AG08396 (cell line): ENCODE measurements at places on chromosomes 3 and 15.

GRCh38 chr15:52185151-52185561, 6.0 kb downstream of the GNB5 start:
- DNase-seq: no peak

GRCh38 chr15:56765251-56765650, 31.9 kb upstream of the ZNF280D start:
- peak; percentile 30 for DNase-seq

DNA sequence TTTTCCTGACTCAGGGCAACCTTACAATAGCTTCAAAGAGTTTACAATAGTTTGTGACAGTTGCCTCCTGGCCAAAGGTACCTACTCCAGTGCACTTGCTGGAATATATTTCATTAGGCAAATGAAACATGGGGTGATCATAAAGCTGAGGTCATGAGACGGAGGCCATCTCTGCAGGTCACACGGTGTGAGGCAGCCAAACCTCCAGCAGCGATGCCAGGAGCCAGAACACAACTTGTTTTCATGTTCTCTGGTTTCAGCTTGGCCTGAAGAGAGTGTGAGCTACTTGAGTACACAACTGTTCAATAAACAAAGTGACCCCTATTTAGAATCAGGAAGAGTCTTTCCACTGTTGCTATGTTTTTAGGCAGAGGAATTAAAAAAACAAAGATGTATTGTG, 42.7 kb upstream of the PYGO1 start:
- no peak for DNase-seq

DNA sequence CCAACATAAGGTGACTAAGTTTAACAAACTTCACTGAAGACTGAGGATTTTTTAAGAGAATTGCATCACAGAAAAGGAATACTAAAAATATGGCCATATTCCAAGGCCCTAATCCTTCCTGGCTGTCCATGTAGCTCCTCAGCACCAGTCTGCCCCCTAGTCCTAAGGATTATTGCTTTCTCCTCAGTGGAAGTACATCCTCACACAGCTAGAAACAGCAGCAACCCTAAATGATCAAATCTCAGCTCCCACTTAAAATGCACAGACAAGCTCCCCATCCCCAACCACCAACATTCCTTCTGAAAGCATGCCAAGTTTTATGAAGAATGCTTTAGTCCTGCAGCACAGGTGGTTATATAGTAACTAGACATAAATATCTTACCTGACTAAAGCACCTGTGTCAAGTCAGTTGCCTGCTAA, 14.7 kb downstream of the ST3GAL6 start:
- no peak for DNase-seq

DNA sequence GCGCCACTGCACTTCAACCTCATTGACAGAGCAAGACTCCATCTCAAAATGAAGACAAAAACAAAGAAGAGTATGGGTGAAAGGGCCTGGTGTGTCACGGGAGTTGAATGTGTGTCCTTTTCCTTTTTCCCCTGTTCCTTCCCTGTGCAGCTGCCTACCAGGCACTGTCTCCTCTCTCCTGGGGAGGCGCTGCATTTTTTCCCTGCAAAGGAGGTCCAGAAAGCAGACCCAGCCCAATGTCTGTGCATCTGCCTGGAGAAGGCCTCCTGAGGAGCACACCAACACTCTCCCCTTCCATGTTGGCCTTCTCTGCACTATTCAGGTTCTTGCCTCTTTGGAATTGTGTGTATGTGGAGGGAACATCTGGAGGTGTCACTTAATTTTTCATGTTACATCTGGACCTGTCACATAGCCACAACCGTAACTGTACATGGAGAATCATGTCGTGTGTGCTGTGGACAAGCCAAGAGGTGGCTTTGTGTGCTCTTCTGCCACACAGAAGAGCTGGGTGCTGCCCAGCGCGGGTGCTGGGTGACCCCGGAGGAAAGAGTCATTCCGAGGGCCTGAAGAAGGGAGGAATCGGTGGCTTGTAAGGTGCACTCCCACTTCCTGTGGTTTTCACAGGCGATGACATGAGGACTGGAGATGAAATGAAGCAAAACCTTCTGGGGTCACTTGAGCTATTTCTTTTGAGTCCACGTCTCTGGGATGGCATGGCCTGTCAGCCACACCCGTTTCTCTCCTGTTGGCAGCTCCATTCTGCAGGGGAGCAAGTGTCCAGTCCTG, 46.5 kb upstream of the CGNL1 start:
- DNase-seq: no peak

GRCh38 chr3:112366522-112366921, 33.6 kb downstream of the CD200 start:
- DNase-seq: no peak

DNA sequence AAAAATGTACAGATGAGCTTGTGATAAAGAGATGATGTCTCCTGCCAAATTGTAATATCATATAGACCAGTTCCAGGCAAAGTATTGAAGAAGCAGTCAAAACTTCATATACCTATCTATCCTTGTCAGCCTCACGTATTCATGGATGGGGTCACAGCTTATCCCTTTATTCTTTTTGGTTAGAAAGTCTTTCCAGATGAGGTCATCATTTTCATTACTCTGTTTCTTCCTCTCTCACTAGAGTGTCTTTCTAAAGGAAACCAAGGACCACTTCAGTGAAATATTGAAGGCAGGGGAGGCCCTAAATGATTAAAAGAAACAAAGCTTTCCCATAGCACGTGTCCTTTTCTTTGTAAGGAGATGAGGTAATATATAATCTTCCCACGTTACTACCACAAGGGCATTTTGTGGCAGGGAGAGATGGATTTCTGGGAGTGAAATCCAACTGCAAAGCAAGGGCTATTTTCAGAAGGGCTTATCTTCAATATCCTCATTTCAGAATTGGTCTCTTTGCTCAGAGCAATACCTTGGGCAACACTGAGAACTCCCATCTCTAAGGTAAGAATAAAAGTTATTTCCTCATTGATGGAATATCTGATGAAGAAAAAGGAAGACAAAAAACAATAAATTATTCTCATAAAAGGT, 260.2 kb downstream of the TIGIT start:
- no peak for DNase-seq

DNA sequence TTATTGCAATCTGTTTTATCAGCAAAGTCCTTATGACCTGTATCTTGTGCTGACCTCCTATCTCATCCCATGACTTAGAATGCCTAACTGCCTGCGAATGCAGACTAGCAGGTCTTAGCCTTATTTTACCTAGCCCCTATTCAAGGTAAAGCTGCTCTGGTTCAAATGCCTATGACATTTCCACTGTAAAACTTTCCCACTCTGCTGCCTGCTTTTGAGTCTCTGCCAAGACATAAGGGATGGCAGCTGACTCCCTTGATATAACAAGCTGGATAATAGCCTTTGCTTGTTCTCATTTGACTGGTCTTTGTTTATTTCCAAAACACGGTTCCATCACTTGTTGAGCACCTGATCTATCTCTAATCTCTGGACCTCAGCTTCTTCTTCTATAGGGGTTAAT, 131.9 kb upstream of the STRIT1 start:
- no peak for DNase-seq

- no peak for DNase-seq
Measured at GRCh38 chr3:134067531-134068161, 37.9 kb upstream of the SLCO2A1 start.

DNA sequence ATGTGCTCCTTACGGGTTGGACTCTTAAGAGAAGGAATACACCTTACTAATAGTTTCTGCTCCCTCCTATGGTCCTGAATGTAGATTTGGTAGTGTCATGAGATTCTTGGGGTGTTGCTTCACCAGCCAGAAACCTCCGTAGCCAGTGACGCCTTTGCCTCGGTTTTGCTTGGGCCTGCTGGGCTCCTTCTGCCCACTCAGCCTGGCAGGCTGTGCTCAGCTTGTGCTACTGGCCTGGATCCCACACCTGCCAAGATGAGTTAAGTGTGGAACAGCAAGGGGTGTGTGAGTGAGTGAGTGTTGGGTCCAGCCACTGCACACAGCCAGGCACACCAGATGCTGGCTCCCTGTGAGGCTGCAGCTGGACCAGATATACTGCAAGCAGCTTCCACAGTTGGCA, 560.1 kb downstream of the NLGN1 start:
- no peak for DNase-seq

GRCh38 chr15:34721802-34722438, 32.9 kb downstream of the GJD2 start:
- peak; percentile 50 for DNase-seq

DNA sequence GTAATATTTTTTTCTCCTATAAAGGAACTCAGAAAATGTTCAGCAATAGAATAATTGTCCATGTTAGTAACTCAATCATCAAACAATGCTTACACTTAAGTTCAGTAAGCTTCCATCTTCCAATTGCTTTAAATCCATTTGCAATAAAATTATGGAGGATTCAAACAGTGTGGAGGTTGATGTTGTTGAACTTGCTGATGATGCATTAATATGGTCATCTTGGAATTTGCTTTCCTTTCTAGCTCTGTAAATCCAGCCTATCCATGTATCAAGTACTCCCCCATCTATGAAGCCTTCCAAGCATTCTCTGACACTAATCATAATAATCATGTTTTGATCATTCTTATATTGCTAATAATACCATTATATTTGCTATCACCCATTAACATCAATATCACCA, 378.4 kb upstream of the CNTN3 start:
- no peak for DNase-seq

GRCh38 chr3:49377483-49377882, 19.3 kb upstream of the GPX1 start:
- no peak for DNase-seq

DNA sequence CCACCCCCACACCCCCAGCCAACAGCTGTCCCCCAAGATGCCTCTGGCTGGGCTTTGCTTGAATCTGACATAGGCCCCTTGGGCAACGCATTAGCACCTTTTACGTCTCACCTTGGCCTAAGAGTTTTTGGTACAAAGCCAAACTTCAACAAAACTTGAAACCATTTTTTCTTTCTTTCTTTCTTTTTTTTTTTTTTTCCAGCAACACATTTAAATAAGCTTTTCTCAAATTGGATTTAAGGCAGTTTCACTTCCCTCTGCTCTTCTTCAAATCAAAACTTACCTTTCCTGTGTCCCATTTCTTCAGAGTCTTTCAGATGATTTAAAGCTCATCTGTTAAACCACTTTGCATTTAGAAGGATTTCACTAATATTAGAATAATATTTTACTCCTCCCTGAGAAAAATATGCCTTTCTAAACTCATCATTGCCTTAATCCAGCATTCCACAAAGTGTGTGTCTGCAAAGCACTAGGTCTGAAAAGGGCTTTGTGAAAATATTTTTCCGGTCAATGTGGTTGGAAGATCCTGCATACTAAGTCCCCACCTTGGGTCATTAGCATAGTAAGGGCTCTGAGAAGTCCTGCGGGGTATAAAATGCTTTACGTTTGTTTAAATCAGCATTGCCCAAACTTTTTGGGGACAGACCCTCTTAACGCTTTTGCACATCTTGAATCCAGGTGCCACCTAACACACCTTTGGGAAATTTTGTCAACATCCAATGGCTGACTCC, 217.0 kb downstream of the TLE3 start:
- no peak for DNase-seq

- DNase-seq: peak; percentile 27
Measured at GRCh38 chr15:35674873-35675781, 129.2 kb upstream of the DPH6 start.

DNA sequence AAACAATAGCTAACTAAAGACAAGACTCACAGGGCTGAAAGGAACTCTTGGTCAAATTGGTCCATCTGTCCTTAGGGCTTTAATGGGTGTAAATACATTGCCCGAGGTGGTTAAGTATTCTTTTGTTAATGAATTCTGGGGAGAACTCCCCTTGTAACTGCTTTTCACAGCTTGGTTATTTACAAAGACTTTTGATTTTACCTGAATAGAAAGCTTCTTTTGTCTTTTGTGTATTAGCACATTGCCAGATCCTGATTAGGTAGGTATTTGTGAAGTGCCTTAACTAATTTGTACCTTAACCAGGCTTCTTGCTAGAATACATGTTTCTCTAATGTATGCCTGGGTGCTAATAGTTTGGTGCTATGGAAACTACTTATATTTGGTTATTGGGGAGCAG, 14.0 kb downstream of the CHD2 start:
- DNase-seq: no peak

DNA sequence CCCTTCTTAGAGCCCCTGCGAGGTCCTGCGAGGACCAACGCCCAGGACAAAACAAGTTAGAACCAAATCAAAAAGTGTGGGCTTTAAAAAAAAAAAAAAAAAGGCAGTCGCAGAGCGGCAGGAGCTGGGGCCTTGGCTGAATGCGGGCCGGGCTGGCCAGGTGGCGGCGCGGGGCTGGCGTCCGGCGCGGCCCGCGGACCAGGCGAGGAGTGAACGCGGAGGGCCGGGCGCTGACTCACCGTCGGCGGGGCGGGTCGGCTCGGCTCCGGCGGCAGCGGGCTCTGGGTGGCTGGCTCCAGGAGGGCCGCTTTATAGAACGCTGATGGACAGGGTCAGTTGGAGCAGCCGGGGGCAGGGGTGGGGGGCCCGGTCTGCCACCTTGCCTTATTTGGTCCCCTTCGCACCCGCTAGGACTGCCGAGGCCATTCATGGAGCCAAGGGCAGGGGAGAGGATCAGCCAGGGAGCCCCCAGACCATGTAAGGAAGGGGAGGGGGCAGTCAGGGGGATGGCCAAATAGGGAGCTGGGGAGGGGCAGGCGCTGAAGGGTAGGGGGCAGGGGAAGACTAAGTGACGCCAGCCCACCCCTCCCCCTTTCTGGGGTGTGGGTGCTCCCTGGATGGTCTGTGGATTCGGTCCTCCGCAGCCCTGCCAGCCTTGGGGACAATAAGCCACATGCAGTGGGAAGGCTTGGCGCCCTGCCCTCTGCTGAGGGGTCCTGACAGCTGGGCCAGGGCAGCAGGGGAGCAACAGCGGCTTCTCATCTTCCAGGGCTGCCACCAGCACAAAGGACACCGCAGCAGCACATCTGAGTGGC, at the start of gene ACTC1:
TSS of gene ACTC1 (minus strand) at position 283 of the 815 bp plus-strand sequence. CDS start 741 bp downstream, outside the sequence.
- peak; percentile 89 for DNase-seq

GRCh38 chr3:99186016-99186415, 284.5 kb upstream of the DCBLD2 start:
- DNase-seq: no peak

- no peak for DNase-seq
Measured at GRCh38 chr3:49158103-49158709, 7.9 kb downstream of the CCDC71 start.

DNA sequence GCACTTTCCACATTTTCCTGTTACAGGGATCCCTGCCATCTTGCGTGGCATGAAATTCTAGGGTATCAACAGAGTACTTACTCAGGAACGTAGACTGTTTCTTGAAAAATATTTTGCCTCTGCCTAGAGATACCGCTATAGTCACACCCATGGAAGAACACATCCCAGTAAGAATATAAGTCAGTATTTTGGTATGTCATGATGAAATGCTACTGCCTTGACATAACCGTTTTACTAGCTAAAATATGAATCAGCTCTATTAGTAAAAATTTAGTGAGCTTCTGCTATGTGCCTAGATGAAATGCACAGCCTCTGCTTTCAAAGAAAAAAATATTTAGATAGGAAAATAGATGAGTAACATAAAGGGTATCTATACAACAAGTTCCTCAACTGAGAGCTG, 276.4 kb downstream of the TBC1D5 start:
- DNase-seq: no peak

DNA sequence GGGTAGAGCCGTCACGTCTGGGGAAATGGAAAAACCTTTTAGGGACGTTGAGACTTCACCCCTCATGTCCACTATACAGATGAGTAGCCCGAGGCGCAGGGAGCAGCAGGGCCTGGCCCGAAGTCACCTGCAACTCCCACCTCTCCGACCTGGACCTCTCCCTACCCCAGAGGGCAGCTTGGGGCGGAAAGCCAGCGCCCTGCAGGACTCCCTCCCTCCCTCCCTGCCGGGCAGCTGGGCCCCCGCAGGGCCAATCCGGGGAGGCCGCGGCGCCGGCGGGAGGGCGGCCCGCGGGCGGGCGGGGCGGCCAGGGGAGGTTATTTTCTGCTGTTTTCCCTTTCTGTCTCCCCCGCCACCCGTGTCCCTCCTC, 2.0 kb downstream of the WNT7A start:
- DNase-seq: no peak

- DNase-seq: no peak
Measured at GRCh38 chr15:89976246-89976600, 24.9 kb upstream of the ZNF710 start.
